ENCODE measurements at places on chromosomes 1 and 21.

DNA sequence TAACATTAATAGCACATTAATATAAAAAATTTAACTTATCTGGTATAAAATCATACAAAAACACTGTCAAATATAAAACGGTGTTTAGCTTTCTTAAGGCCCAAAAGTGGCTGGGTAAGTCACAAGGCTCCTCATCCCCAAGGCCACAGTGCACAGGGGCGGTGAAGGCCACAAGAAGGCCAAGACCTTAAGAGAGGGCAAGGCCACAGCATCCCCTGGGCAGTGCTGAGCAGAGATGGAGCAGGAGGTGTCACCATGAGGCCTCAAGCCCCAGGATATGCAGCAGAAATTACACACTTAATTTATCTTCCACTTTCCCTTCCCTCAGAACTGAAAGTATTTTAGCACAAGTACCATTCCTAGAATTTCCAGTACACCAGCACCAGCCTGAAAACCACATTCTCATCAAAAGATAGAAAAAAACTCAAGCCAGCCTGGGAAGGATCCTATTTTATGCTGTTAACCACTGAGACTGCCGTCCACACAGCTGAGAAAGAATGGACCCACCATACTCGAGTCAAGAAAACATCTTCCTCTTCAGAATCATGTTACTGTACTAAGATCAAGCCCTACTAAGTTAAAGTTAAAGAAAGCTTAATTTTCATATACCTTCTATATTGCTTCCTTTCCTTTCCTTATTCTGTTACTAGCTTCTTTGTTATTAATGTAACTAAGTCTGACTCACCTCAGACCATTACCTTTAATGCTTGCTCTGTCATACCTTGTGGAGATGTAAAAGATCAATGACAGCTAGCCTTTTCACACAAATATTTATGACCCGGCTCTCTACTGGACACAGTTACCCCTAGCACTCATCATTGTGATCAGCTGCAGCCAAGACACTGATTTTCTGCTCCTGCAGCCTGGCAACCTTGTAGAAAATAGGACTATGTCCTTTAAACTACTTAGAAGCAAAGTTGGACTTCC lies 26.4 kb upstream of the FMO1 start:
- no peak for DNase-seq

GRCh38 chr1:201676641-201677040 lies 137.7 kb downstream of the NAV1 start:
- no peak for DNase-seq

DNA sequence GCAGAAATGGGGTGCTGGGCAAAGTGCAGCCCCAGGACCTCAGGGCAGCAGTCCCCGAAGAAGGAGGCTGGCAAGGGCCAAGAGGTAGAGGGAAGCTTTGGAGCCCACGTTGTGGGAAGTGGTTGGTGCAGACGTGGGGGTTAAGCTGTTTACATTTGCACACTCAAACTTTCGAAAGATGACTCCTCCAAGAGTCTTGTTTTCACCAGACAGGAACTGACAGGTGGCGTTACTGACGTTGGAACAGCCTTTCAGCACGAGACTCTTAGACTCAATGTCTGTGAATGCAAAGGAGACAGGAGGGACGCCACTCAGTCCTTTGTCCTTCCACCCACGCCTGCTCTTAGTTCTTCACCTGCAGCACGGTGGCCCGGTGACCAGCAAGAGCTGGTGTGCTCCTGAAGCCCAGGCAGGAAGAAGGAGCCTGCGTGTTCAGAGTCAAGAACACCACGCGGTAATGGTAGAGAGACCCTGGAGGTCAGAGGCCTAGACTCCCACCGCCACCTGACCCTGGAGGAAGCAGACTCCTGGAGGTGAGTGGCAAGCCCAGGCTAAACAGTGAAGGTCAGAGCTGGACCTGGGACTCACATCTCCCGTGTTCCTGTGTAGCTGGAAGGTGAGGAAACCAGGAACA lies 15.9 kb downstream of the LYPD8 start:
- DNase-seq = peak; percentile 49

DNA sequence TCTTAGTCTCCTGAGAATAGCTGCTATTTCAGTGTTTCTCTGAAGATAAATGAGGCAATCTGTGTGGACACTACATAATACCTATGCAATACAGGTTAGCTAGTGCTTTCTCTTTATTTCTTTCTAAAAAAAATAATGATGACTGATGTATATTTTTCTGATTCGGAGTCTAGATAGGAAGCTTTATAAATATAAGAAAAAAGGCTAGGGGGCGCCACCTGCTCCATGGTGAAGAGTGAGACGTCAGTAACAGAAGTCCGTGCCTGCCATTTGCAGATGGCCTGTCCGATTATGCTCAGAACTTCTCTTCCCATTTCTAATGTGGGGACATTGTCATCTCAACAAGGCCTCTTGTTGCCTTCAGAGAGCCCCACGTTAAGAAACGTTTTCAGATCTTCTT lies 26.4 kb downstream of the QSOX1 start:
- no peak for DNase-seq

DNA sequence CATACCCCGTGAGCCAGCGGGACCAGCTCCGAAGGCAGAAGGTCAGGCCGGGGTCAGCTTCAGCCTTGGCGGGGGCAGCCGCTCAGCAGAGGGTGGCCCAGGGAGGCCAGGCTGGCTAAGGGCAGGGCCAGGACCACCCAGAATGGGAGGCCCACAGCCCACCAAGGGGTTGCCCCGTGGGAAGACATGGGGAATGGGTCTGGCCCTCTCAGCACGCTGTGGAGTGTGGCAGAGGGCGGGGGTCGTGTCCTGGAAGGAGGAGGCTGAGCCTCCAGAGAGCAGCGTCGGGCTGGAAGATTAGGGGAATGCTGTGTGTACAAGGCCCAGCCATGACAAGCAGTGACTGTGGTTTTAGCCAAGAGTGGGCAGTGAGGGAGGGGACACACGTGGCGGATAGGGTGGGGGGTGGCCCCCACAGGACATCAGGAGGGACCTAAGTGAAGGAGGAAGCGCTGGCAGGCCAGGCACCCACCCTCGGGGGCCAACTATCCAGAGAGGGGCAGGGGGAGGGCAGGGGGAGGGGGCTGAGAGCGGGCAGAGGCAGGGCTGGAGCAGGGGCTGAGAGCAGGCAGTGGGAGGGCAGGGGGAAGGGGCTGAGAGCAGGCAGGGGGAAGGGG lies 43.9 kb upstream of the POFUT2 start:
- DNase-seq = no peak

DNA sequence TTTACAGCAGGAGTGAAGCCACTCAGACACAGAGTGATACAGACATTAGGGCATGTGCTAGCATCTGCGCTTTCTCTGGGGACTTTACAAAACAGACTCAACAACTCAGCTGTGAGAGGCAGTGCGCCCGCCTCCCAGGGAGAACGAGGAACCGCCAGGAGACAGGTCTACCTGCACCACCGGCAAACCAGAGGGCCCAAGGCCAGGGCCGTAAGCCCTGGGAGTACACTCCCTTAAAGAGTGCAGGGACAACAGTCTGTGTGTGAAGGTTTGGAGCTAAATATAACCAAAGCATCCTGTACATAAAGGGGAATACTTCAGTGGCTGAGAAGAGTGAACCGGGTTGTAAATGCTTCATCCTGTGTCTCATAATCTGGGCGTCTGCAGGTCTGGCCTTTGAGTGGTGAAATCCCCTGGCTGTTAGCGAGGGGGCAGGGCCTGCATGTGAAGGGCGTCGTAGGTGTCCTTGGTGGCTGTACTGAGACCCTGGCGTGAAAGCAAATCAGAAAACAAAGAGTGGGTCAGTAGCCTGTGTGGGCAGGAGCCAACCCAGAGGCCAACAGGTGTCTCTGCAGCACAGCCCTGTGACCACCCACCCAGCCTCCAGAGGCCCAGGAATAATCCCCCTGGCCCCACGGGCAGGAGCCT lies 86.9 kb downstream of the CD247 start:
- DNase-seq = no peak
